ENCODE measurements at places on chromosomes 11 and 22.

GRCh38 chr11:65444314-65445051 lies 21.9 kb downstream of the NEAT1 start:
- DNase-seq = no peak

GRCh38 chr11:69075421-69076128 lies 26.8 kb downstream of the TPCN2 start:
- DNase-seq = no peak

DNA sequence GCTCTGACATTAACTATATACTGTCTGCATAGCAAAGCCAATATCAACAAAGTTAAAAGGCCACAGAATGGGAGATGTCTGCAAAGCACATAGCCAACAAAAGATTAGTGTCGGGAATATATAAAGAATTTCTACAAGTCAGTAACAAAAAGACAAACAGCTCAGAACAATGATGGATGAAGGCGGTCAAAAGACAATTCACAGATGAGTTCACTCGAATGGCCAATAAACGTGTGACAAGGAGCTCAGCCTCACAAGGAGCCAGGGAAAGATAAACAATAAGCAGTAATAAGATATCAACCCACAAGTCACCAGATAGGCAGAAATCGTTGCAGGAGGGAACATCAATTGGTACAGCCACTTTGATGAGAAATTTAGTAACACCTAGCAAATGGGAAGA lies 106.0 kb upstream of the ISX start:
- DNase-seq = no peak

DNA sequence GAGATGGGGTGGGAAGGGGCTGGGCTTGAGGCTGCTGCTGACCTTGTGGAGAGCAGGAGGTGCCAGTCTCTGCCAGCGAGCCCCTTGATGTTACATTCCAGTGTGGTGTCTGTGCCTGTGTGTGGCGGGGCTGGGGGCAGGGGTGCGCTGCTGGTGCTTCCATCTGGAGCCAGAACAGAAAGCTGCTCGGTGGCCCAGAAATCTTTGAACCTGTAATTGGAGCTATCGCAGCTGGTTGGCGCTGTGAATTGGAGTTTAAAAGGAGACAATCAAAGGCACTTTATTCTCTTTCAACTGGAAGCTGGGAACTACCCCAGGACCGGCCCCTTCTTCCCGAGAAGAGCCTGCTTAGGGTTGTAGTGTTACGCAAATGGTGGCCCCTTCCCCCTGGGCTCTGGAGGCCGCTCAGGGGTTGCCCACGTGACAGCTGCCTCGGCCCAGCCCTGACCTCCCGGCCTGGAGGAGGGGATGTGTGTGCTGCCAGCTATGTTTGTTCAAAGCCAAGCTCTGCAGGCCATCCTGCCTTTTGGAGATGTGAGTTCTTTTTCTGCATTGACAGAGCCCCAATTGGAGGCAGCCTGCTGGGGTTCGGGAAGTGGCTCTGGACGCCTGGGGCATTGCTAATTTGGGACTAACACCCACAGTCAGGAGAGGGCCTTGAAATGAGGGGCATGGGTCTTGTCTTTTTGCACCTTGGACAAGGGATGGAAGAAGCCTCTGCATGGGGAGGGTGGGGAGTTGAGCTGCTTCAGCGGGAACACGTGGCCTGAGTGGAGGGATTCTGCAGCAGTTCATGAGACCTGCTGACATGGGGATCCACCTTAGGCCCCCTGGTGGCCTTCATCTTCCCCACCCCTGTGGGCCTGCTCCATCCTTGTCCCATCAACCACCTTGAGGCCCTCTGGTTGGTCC lies 14.0 kb upstream of the ARSA start:
- no peak for DNase-seq

DNA sequence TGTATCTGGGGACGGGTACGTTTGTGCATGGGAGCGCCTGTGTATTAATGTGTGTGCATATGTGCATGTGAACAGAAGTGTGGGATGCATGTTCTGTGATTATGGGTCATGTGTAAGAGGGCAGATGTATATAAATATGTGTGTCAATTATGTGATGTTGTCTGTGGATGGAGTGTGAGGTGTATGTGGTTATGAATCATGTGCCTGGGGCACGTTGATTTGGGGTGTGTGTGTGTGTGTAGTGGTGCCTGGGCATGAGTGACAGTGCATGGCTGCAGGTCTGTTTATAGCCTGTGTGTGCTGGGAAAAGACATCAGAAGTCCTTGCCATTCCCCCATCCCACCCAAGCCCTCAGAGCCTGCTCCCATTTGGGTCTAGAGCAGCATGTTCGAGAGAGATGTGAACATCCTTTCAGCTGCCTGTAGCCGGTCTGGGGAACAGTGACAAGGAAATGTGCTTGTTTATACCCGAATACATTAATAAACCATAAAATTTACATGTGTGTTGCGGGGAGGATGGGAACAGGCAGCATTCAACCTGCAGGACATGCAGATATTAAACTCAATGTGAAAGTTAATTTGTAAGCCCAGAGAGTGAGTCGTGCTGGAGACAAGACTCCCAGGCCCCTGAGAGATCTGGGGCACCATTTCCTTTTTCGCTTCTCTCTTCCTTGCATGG lies 129.0 kb downstream of the NECTIN1 start:
- DNase-seq = no peak

- no peak for DNase-seq
These were observed 2.0 kb upstream of the EHD1 start for GRCh38 chr11:64880240-64881001.

DNA sequence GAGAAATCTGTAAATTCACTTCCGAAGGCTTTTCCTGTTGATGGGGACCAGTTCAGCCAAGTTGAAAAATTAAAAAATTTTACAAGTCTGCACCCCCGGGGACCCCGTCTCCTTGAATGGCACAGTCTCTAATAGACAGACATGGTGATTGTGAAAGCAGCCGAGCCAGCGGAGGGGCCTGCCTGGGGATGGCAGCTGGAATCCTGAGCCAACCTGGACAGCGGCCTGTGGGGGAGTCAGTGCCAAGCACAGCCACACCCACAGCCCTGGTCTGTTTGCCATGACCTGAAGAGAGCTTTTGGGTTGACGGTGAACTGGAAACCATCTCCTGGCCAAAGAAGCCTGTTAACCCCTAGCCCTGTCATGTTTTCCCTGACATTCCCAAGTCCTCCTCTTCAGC lies 64.7 kb downstream of the PARVG start:
- DNase-seq = no peak

DNA sequence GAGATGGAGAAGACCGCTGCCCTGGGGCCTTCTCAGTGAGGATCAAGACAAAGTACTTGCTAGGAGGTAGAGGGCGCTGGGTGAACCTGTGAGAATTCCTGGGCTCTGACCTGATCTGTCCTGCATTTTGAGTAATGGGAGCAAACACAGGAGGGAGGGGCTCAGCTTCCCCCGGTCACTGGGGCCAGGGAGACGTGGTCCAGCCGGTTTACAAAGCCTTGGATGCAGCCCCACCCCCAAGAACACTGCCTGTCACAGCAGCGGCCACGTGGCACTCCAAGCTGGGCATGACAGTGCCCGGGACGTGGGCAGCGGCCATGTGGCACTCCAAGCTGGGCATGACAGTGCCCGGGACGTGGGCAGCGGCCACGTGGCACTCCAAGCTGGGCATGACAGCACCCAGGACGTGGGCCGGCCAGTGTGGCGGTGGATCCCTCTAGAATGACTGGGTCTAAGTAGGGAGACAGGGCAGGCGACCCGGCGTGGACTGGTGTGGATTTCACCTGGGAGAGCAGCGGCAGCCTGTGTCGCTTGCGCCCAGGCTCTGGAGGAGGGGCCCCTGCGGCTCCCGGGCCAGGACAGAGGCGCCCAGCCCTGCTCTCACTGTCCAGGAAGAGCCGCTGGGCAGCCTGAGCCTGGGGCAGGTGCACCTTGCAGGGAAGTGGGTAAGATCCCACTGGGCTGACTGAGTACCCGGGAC lies 2.5 kb upstream of the TTLL8 start:
- no peak for DNase-seq

DNA sequence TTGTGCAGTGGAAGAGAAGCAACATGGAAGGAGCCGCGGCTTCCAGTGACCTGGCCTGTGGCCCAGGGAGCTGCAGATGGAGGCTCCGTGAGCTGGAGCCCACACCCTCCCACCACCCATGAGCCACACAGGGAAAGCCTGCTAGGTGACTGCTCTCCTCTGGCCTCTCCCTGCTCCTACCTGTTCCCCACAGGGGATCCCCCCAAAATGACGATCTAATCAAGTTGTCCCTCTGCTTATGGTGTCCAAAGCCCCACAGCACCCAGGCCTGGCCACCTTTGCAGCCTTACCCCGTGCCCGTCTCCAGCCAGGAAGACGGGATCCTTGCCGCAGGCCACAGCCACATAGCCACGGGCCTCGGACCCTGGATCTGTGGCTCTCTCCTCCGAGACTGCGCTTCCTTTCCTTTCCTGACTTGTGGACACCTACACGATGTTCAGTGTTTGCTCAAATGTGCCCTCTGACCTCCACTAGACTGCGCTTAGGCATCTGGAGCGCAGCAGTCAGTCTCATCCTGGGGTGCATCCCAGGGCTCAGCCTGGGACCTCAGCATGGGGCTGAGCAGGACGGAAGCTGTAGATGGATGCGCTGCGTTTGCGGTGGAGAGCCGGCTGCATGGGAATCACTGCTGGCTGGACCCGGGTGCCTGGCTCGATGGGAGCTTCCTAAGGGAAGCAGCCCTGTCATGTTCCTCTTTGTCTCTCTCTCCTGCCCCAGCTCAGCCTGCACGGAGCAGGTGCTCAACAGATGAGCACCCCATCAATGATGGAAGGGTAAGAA lies 133.3 kb downstream of the ST3GAL4 start:
- no peak for DNase-seq

- DNase-seq = peak; percentile 88
These were observed 146.5 kb downstream of the CCDC34 start for GRCh38 chr11:27216270-27217149.

Measured in DMS79 treated with DMSO at 0.1 percent for 48 hours (cell line).